Left renal cortex interstitium (tissue), 4 donors: ENCODE measurements at places on chromosomes 11 and 22.
A peak's percentile ranks its signal among the peaks of the same experiment; 100 is the strongest.

DNA sequence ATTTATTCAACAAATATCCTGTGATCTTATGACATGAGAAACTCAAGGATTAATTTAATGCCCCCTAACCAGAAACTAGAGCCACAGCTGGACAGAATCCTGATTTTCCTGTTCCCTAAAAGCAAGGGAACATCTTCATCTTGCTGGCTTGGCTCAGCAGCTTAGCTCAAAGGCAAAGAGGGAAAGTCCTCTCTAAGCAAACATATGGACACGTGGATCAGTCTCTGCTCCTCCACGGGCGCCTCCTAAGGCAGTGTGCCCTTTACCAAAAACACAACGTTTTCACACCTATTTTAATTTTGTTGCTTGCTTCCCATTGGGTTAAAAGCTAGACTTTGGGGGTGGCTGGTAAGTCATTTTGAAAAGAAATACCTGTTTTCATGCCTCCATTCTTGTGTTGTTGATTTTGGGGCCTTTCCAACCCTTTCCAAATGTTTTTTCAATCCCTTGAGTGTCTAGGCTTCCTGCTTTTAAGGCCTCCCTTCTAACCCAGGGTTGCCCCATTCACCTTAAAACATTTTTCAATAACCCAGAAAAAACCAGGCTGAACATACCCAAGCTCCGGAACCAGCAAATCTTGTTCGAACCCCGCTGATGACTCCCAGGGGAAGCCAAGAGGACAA, 15.5 kb downstream of the SLC1A2 start:
- DNase-seq = no peak

GRCh38 chr22:29158546-29158945, 47.1 kb upstream of the EMID1 start:
- no peak for DNase-seq

DNA sequence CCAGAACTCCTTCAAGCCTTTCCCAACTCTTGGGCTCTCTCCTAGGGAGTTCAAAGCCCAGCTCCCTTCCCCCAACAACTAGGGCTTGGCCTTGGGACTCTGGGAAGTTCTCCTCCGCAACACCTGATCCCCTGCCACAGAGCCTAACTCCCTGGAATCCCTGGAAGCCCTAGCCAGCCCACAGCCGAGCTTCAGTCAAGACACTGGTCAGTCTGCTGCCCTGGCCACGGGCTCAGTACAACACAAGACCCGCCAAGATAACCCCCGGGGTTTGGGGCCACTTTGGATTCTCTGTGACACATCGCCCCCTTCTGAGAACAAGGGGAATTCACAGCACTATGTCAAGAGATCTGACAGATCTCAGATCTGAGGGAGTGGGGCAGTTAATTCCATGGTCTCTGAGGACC, 58.3 kb downstream of the SLC22A12 start:
- no peak for DNase-seq

GRCh38 chr11:22244986-22245592, 52.2 kb downstream of the ANO5 start:
- no peak for DNase-seq

GRCh38 chr22:26804911-26805539, 147.6 kb downstream of the MIAT start:
- no peak for DNase-seq

DNA sequence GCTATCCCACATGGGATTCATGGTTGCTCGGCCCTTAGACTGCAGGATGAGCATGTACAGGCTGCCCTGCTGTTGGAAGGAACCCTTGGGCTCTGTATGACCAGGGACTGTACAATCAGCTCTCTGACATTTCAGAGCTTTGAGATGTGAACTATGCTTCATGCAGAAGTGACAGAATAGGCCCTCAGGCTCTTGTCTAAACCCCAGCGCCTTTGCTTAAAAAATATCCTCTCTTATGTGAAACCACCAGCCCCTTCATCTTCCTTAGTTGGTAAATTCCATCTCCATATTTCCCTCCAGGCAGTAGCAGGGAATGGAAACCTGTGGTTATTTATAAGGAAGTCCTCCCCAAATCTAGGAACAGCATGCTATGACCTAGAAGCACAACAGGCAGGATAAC, 78.9 kb upstream of the PLET1 start:
- no peak for DNase-seq

GRCh38 chr11:77009533-77010160, 24.6 kb upstream of the B3GNT6 start:
- no peak for DNase-seq

DNA sequence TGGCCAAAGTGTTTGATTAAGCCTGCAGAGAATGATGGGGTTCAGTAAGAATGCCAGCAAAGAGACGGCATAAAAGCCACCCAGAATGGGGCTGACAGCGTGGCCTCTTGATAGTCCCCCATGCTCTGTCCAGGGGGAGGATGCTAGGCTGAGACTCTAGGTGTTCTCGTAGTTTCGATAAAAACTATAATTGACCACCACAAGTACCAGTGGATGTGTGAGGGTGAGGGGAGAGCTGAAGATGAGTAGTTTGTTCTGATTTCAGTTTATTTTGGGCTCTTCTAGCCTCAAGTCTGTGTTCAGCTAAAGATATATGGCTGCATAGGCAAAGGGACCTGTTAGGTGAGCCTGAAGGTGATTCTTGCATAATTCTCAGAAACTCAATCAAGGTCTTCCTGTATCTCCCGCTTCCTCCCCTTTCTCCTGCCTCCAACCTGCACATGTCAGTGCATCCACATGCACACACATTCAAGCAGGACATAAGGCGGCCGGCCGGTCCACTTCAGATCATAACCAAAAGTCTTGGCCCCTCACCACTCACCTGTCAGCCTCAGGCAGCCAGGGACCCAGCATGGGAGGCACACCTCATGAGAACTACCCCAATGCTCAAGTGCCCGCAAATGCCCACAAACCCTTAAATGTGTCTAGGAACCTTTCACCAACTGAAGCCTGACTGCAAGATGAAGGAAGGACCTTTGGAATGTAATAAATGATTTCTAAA, 31.2 kb downstream of the FLI1 start:
- no peak for DNase-seq

- no peak for DNase-seq
These were observed 2.4 kb downstream of the GAS2L1 start for GRCh38 chr22:29308791-29309262.

DNA sequence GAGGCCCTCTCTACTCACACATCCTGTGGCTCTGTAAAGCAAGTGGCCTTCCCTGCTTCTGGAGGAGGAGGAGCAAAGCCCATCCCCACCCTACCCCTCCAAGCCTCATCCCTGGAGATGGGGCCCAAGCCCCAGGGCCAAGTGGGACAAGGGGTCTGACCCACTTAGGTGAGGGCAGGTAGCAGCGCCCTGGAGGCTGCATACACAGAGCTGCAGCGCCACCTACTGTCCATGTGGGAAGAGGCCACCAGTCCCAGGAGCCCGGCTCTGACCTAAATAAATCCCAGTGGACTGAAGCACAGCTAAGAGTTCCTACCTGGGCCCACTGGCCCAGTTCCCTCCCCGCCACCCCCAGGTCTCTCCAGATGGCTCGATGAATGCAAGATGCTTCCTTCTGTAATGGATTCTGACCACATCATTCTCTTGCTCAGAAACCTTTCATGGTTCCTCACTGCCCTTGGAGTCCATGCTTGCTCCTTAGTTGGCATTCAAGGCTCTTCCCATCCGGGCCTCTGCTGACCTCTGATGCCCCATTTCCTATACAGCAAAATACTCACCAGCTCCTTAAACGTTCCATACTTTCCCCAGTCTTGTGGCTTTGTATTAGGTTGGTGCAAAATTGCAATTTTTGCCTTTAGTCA, 62.1 kb downstream of the THAP12 start:
- DNase-seq = peak; percentile 63

DNA sequence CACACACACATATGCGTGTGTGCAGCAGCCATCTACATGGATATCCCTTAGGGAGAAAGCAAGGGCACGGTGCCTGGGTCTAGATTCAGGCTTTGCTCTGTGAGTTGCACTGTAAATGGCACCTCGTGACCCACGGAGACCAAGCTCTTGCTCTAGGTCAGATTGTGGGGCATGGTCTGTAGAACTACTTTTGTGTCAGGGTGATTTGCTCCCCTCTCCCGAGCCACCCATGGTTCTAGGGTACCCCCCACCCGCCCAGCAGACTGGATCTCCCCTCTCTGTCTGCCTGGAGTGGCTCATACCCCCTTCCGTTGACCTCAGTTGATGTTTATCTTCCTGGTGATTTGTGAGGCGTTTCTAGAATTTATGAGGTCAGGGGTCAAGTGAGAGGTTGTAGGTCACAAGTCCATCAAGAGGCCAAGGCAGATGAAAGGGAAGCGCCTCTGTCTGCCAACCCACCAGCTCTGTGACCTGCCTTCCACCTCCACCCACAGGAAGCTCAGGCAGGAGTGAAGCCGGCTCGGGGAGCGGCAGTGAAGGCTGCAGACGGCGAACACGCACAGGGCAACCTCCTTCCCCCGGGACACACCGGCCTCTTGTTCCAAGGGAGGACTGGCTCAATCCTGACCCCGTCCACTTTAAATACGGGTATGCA, 76.2 kb upstream of the TTLL12 start:
- DNase-seq = no peak

DNA sequence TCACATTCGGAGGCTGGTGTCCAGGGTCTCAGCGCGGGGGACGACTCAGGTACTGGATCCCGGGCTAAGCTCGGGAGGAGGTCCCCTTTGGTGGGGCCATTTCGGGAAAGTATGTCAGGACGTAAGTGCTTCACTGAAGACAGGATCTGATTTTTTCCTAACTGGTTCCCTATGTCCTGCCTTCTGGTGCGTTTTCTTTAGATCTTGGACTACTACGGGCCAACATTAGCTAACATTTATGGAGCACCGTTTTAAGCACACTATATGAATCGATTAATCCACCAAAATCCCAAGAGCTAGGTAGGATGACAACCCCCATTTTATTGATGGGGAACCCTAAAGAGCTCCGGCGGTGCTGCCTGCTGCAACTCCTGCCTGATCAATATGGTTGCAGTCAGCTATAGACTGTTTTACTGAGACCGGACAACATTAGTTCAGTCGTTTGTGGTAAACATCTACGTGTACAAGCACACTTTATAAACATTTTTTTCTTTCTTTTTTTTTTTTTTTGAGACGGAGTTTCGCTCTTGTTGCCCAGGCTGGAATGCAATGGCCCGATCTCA, 17.0 kb upstream of the WDR74 start:
- DNase-seq = peak; percentile 37

DNA sequence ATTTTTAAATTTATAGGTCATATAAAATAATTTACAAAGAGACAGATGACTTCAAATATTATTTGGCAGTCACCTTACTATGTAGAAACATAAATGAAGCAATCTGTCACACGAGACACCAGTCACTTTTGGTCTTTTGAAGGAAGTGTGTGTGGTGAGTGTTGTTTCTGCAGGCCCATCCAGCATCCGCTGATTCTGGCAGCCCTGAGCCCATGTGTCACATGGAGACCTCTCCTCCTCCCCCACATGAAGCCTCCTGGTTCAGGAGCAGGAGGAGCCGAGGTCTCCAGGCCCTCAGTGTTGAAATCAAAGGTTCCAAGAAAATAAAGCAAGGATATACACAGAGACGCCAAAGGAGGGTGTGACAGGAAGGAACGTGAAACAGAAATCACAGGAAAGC, 60.1 kb downstream of the ARFGAP3 start:
- no peak for DNase-seq

- no peak for DNase-seq
These were observed 2.2 kb downstream of the TNNT3 start for GRCh38 chr11:1921574-1922141.

DNA sequence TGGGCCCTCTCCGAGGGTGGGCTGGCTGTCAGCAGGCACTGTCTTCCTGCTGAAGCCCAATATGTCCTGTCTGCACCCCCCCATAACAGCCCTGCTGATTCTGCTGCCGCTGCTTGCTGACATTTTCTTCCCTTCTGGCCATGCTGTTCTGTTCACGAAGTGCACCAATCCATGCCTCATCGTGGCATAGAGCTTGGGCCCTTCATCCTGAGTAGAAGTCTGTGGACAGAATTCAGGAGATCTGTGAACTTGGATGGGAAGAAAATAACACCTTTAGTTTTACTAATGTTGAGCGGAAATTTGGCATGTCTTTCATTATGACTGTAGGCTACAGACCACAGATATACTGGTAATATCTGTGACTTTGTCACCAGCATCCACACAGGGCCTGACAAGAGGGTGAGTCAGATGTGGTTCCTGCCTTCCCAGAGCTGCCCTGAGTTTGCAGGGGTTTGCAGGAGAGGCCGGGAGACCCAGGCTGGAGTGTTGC, 14.1 kb upstream of the KIAA0930 start:
- DNase-seq = no peak

DNA sequence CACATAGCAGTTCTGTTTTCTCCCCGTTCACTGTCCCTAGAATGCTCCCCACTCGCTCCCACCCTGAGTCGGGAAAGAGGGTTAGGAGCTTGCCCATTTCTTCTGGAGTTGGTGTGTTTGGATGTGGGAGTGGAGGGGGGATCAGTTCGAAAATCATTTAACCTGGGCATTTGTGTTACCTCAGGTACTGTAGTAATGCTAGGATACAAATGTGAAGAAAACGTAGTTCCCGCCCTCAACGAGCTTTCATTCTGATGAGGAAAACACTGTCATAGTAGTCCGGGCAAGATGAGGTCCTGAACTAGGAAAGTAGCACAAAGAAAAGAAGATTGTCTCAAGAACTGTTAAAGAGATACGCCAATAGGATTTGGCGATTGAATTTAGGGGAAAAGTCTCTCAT, 539 bp downstream of the SDHD start:
- DNase-seq = no peak

- no peak for DNase-seq
These were observed 66.6 kb upstream of the ASPHD2 start for GRCh38 chr22:26362471-26362870.

GRCh38 chr11:2883979-2884815, 1.4 kb downstream of the CDKN1C start:
- DNase-seq = no peak

- no peak for DNase-seq
These were observed 29.3 kb upstream of the PPP2R1B start for GRCh38 chr11:111795334-111795985.

GRCh38 chr11:123454060-123454651, 24.1 kb downstream of the GRAMD1B start:
- no peak for DNase-seq

DNA sequence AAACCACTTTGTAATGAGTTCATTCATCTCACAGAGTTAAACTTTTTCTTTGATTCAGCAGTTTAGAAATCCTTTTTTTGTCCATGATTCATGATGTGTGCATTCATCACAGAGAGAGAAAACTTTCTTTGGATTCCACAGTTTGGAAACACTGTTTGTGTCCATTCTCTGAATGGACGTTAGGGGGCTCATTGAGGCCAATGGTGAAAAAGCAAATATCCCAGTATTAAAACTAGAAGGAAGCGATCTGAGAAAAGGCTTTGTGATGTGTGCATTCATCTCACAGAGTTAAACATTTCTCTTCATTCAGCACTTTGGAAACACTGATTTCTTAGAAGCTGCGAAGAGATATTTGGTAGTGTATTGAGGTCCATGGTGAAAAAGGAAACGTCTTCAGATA, 155.6 kb upstream of the TRIM48 start:
- no peak for DNase-seq

DNA sequence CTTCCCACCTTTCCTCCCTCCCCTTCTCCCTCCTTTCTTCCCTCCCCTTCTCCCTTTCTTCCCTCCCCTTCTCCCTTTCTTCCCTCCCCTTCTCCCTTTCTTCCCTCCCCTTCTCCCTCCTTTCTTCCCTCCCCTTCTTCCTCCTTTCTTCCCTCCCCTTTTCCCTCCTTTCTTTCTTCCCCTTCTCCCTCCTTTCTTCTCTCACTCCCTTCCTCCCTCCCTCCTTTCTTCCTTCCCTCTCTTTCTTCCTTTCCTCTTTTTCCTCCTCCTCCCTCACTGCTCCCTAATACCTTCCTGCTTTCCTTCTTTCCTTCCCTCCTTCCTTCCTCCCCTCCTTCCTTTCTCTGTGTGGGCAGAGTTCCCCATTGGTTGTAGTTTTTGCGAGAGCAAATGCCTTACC, 76.1 kb downstream of the PGR start:
- DNase-seq = no peak
